ENCODE measurements at places on chromosomes 7 and 10. TPM values are rescaled to one million over a fixed set of nuclear protein-coding genes. Genes with fewer than 3 reads are reported as not detected.

GRCh38 chr7:158685693-158686092 lies 18.9 kb downstream of the NCAPG2 start:
- no peak for DNase-seq

GRCh38 chr10:12828736-12829135 lies 172.8 kb downstream of the CCDC3 start:
- no peak for DNase-seq

The CYP2E1 gene
- total RNA-seq = 1.1 TPM

The PRKG1 gene
- 0.19 TPM for total RNA-seq

The NCF1 gene
- total RNA-seq = 2.3 TPM
